ENCODE measurements at places on chromosomes 4 and X.

- no peak for DNase-seq
Observed at GRCh38 chr4:101135371-101136010, 211.8 kb downstream of the PPP3CA start.

DNA sequence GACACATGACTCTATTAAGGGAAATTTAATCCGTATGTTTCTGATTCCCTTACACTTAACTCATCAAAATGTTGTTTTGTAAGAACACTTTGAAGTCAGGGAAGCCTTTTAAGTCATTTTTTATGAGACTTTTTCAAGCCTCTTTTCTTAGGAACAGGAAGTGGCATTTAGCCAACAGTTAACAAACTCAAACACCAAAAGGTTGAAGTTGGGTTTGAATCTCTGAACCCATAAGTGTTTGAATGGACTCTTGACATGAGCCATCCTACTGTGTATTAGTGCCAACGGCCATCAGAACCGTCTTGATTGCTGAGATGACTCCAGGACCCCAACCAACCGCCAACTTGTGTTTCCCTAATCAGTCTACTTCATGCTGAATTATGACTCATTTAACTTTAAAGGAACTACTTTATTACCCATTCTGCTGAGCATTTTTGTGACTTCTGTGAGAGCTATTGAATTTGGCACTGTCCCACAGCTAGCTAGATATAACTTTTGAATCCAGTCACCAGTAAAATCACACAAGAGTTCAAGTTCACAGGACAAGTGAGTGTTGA lies 209.1 kb upstream of the FAT1 start:
- no peak for DNase-seq

- DNase-seq = no peak
Observed at GRCh38 chrX:80223982-80224579, 196.2 kb upstream of the TENT5D start.

DNA sequence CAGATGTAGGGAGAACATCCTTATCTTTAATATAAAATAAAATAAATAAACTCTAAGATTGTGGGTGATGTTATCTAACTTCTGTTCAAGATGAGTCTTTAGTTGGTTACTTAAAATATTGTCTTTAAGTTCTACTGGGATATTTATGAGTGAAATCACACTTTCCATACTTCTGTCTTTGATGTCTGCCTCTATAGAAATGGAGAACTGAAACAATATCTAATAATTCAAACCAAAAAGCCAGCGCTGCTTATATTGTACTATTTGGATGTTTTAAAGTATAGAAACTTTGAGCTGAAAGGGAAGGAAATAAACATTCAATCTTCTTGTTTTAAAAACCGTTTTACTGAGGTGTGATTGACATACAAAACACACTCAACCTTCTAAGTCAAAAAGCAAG lies 44.8 kb upstream of the RPS6KA3 start:
- no peak for DNase-seq

DNA sequence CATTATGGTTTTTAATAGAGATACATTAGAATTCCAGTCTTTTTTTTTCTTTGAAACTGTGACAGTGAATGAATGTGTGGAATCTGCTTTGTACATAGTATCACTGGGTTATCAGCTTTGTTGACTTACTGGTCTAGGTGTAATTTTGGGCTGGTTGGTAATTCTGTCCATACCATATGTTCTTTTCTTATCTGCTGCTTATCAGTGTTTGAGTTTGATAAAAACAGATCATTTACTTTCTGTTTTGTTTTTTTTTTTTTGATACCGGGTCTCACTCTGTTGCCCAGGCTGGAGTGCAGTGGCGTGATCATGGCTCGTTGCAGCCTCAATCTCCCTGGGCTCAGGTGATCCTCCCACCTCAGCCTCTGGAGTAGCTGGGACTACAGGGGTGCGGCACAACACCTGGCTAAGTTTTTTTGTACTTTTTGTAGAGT lies 12.4 kb downstream of the WWC2 start:
- DNase-seq = no peak

Data from activated CD4-positive, alpha-beta T cell treated with anti-CD3 and anti-CD28 coated beads, Interleukin-2, amount 50 U/mL, for 16 hours (primary cell).